ENCODE measurements at places on chromosomes 16 and 17.

DNA sequence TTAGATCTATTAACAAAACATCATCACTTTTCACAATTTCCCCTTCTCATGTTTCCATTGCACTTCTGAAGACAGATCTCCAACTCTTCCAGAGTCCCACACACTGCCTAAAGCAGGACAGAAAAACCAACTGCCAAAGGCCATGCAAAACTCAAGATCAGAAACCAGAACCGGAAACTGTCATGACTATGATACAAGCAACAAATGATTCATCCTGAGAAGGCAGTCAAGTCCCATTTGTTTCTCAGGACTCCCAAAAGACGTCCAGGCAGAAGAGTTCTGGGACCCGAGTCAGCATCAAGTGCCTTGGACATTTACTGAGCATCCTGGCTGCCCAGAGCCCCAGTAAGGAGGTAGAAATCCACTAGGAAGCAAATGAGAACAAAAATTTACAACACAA is 38.8 kb downstream of the ERN1 start:
- peak; percentile 68 for DNase-seq

GRCh38 chr17:77772899-77773358 is 185.6 kb upstream of the TNRC6C start:
- DNase-seq: no peak

DNA sequence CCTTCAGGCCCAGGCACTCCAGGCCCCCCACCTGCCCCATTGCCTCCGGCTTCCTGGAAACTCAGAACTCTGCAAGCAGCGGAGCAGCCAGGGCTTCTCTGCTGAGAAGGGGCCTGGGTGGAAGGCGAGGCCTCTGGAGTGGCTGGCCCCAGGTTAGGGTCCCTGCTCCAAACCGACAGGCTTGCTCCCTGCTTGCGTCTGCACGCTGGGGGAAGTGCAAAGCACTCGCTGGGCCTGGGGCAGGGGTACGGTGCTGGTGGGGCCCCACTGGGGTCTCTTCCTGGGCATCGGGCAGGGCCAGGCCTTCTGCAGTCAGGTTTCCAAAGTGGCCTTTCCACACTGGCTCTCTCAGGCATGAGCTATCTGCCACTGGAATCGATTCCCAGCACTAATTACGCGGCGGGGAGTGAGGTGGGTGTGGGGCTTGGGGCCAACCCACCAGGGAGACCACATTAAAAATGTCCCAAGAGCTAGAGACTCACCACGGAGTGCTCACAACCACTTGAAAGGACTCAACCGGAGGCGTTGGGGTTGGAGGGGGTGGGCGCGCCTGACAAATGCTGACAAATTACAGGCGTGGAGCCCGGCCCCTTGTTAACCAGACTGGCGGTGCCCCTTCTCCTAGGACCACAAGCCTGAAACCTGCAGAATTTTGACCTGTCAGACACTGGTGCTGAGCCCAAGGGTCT is 17.9 kb downstream of the FAM83G start:
- DNase-seq: no peak

DNA sequence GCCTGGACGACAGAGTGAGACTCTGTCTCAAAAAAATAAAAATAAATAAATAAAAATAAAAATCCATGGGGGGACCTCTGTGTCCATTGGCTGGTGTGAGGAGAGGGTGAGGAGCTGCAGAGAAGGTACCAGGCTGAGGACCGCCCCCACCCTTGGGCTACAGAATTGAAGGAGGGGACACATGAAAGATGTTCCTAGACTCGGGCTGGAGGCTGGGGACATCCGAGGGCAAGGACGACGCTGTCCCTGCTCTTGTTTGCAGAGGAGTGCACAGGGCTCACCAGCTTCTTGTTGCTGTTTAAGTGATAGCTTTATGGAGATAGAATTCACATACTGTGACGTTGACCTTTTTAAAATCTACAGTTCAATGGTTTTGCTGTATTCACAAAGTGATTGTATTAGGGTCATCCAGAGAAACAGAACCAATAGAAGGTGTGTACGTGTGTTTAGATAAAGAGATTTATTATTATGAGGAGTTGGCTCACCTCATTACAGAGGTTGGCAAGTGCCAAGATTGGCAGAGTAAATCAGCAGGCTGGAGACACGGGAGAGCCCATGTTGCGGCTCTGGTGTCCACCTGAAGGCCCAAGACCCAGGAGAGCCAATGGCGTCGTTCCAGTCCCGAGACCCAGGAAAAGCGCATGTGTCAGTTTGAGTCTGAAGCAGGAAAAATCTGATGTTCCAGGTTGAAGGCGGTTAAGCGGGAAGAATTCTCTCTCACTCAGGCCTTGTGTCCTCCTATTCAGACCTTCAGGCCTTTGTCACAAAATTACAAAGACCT is 320.7 kb downstream of the SEC14L1 start:
- DNase-seq: no peak

Measured in inflammatory macrophage treated with lipopolysaccharide for 4 hours (primary cell).